Femur (tissue), 1 donor: ENCODE measurements at places on chromosomes 4 and X.

GRCh38 chrX:49202022-49202421 is 2.0 kb upstream of the SYP start:
- DNase-seq: no peak

DNA sequence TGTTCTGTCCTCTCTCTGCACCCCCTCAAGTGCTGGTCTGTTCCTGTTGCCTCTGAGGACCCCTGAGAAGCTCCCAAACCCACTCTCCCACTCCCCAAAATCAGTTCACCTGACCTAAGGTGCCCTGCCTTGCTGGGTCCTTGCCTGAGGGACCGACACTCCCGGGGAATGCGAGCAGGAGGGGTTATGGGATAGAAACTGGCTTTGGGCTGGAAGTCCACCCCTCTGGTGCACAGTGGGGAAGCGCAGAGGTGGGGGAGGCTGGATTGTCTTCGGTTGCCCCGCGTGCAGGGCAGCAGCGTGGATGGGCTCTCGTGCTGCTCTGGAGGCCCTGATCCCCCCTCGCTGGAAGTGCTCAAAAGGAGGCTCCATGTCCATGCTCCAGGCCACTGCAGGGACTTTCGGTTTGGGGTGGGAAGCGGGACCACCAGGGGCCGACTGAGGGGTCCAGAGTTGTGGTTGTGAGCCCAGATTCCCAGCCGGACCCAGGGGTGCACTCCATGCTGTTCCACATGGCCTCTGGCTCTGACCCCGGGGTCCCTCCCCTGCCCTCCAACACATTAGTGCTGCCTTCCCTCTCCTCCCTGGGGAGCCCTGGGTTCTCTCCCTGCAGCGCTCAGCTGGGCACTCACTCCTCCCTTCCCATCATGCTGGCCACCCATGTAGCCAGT is 7.6 kb downstream of the SORCS2 start:
- DNase-seq: peak; percentile 10

DNA sequence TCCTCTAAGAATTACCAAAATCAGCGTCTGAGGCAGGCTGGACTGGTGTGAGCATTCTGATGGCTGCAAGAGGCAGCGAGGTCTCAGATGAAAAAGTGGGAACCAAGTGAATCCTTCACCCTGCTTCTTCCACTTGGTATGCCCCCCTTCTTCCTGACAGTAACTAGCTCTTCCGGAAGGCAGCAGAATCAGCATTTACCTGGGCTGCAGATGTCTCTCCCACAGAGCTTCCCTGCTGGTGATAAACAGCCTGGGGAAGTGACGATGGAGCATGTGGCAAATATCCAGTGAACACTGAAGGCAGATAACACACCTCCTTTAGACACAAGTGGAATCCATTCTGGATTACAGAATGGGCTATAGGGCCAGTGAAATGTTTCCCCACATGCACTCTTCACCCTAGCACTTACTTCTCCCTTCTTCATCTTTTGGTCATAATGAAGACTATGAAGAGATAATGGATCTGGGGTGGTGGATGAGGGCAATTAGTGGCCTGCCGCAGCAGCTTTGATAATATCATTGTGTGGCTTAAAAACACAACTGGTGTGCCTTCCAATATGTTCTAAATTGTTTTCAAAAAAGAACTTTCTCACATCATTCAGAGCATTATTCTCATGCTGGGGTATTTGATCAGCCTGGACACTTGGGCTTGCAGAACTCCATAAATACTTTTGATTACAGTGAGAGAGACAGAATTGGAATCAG is 60.8 kb upstream of the TBC1D9 start:
- no peak for DNase-seq

- no peak for DNase-seq
Observed at GRCh38 chrX:56564921-56565840, 1.8 kb downstream of the UBQLN2 start.

GRCh38 chr4:82522472-82522871 is 39.3 kb downstream of the TMEM150C start:
- DNase-seq: no peak

- DNase-seq: no peak
Observed at GRCh38 chr4:67250131-67250896, 295.0 kb downstream of the CENPC start.

- no peak for DNase-seq
Observed at GRCh38 chr4:103499094-103499493, 220.7 kb downstream of the TACR3 start.

- DNase-seq: no peak
Observed at GRCh38 chrX:48747415-48748016, 14.0 kb upstream of the GLOD5 start.

DNA sequence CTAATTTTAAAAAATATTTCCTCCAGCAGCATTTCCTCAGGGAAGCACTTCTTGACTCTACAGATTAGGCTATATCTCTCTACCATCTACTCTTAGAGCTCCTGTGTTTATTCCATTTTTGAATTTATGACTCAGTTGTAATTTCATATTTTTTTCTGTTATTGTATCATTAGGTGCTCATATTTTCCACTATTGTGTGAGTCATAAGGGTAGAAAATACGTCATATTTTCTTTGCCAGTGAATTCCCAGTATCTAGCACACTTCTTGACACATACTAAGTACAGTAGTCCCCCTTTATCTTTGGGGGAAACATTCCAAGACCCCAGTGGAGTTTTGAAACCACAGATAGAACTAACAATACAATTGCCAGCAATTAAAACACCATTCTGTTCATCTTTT is 431.2 kb downstream of the GASK1B start:
- DNase-seq: no peak

GRCh38 chr4:131613824-131614216 is 1535.3 kb upstream of the PCDH10 start:
- DNase-seq: no peak

- no peak for DNase-seq
Observed at GRCh38 chrX:44439242-44439794, 95.8 kb upstream of the EFHC2 start.

GRCh38 chr4:33802578-33802977 is 2441.7 kb downstream of the ARAP2 start:
- no peak for DNase-seq

- DNase-seq: no peak
Observed at GRCh38 chr4:8201321-8201781, 2.3 kb downstream of the SH3TC1 start.

DNA sequence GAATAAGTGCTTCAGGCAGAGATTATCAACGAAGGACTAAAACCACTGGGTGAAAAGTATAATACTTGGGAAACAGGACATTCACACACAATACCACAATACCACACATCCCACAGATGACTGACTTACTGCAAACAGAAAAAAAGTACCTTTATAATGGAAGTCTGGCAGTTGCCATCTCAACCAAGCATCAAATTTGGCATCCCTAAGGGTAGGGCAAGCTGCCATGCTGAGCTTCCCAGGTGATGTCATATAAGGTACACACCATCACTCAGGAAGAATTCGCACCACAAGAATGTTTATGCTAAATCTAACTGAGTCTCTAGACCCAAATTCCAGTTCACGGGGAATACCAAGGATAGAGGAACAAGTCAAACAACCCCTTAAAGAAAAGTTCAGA is 9.1 kb downstream of the QDPR start:
- DNase-seq: no peak

GRCh38 chr4:8009710-8010511 is 70.2 kb upstream of the AFAP1 start:
- peak; percentile 61 for DNase-seq

GRCh38 chrX:18917831-18918230 is 66.1 kb downstream of the PHKA2 start:
- DNase-seq: no peak

DNA sequence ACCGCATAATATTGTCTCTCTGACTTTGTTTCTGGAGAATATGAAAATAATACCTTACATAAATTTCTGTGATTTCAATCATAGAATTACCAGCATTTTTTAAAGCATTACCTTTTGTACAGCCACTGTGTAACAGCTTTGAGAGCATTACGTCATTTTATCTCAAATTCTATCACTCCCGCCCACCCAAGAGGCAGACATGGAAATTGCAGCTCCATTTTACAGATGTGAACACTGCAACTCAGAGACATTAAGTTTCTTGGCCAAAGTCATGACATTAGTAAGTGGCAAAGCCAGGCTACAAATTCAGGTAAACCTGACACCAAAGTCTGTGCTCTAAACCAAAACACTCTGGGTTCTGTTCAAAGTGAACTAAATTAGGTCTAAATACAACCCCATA is 33.6 kb upstream of the KDR start:
- no peak for DNase-seq

DNA sequence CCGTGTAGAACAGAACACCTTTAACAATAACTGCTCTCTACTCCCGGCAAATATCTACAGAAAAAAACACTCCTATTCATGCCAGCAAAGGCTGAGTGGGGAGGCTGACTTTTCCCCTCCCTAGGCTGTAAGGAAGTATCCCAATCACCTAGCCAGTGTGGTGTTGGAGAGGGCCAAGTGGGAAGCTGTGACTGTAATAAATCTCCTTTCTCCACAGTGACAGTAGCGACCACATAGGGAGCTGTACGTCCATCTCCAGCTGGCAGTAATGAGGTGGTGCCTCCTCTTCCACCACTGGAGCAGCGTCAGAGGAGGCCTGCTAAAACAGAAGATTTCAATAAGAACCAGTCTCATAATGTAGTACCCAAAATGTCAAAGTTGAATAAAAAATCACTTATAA is 47.9 kb upstream of the PLAC1 start:
- DNase-seq: no peak

- DNase-seq: no peak
Observed at GRCh38 chr4:73340917-73341316, 63.2 kb upstream of the ALB start.

DNA sequence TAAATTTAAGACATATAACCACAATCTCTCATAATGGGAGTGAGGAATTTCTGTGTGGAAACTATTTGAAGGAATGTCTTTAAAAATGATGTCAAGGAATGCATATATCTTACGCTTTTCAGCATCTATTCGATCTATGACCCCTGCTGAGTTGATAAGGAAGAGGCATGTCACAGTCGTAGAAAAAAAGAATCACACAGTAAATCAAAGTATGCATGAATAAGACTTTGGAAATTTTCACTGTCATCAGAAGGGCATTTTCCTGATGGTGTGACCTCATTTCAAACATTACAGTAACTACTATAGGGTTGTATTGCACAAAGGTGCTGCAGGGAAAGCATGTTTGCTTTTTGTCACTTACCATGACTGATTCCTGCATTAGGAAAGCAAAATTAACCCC is 41.5 kb downstream of the REELD1 start:
- no peak for DNase-seq

GRCh38 chr4:157634057-157634456 is 413.5 kb downstream of the GRIA2 start:
- no peak for DNase-seq

- no peak for DNase-seq
Observed at GRCh38 chrX:67558267-67558666, 14.4 kb downstream of the AR start.

DNA sequence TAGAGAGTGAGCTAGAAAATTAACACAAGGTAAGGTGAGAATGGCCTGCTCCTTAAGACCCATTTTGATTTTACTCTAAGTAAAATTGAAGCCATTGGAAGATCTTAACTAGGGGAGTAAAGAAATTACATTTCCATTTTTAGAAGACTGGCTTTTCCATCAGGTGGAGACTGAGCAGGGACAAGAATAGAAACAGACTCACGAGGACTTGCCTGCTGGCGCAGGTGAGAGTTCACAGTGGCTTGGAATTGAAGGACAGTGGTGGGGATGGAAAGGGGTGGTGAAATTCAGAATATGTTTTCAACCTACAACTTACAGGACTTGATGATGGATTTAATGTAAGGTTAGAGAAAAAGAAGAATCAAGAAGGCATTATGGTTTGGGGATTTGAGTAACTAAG is 427.4 kb downstream of the INPP4B start:
- DNase-seq: no peak

- DNase-seq: no peak
Observed at GRCh38 chr4:55528491-55528890, 18.2 kb downstream of the CLOCK start.

- DNase-seq: no peak
Observed at GRCh38 chr4:94290245-94290644, 52.4 kb downstream of the HPGDS start.

DNA sequence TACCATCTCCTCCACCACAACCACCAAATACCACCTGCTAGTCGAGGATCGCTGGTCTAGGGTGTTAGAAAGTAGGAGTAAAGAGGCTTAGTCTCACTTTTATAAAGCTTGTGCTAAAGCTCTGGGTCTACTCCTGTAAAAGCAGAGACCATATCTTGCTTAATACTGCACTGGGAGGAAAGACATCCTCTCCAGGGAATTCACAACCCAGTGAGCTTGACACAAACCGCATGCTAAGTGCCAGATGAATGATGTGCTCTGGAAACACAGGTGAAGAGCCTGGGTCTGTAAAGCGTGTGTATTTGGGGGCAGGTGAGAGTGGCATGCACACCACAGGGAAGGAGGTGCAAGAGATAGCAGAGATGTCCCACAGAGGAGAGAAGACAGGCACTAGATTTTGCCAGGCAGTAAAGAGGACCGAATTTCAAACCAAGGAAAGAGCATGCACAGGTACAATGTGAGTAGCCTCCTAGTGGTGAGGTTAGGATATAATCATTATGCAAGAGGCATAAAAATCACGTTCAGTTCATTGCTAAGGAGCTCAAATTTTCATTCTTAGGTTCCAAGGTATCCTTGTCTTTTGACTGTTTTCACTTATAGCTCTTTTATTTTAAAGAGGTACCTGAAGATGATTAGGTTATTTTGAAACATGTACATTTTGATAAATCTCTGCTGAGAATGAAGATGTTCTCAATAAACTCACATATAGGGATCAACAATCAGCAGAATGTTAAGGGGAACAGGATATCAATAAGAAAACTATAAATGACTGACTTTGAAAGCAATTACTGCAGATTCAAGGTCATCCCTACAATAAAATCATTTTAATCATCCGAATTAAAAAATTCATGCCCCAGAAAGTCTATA is 20.7 kb downstream of the TAPT1 start:
- no peak for DNase-seq

GRCh38 chr4:83392562-83392961 is 57.9 kb upstream of the HPSE start:
- DNase-seq: no peak

DNA sequence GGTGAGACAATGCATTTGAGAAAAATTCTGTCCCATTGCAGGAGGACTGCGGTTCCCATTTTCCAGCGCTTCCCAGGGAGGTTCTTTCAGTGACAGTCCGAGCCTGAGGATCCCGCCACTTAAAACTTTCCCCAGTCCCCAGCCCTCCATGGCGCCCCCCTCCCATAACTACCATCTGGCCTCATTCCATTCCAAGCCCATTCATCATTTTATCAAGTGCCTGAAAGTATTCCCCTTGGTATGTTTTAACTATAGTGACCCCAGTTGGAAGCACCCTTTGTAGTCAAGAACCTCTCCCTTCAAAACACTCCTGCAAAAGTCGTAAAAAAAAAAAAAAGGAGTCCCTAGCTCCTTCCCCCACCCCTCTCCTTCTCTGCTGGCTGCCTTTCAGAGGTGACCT is 1.2 kb downstream of the RASL11B start:
- no peak for DNase-seq

GRCh38 chrX:45842207-45842925 is 641.7 kb upstream of the DIPK2B start:
- no peak for DNase-seq

DNA sequence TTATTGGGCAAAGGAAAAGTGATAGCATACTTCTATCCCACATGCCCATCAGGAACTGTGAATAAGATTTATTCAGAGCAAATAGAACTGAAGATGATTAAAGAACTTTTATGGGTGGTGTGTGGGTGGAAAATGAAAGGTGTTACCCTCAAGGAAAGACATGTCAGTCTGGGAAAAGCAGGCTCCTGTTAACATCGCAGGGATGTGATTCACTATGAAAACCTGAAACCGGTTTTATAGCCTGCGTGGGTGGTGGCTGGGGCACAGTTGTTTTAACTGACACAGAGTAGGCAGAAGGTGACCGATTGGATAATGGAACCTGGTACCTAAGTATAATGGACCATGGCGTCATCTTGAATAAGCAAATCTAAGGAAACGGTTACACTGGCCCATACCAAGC is 61.3 kb upstream of the CASK start:
- no peak for DNase-seq
